ENCODE measurements at places on chromosomes 11 and 22.

- DNase-seq, result no peak
Observed at GRCh38 chr11:77814848-77815247, 5.7 kb downstream of the RSF1 start.

GRCh38 chr22:25362883-25363240 is 143.4 kb downstream of the CRYBB2 start:
- no peak for DNase-seq

DNA sequence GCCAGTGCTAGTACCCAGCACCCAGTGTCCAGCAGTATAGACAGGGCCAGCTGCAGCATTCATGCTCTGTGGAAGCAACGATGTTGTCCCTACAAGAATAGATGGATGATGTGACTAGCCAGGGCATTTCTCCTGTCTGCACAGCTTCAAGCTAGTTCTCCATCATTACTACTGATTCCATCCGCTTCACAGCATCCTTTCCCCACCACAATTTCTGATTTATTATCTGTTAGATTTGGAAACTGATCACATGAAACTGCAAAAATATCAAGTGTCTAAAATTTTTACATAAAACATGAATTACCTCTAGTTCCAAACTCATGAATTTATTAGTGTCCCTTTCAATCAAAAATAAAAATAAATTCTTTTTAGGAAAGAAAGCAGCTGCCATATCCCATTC is 138.9 kb upstream of the POU2AF2 start:
- no peak for DNase-seq

DNA sequence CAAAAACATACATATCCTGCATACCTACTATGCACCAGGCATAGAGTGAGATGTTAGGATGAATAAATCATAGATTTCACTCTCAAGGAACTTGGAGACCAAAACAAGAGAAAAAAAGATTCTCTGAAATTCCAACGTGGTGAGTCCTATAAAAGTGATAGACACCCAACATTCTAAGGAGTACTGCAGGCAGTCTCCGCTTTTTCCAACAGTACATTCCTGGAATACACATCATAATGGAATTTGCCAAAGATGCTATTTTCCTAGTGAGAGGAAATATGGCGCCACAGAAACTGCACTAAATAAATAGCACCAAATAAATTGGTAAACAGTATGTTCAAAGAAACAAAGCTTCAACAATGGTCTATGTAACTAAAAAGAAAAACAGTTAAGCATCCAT is 6.0 kb downstream of the TMEM123 start:
- DNase-seq, result no peak

- no peak for DNase-seq
Observed at GRCh38 chr11:115931548-115932083, 427.4 kb upstream of the CADM1 start.

DNA sequence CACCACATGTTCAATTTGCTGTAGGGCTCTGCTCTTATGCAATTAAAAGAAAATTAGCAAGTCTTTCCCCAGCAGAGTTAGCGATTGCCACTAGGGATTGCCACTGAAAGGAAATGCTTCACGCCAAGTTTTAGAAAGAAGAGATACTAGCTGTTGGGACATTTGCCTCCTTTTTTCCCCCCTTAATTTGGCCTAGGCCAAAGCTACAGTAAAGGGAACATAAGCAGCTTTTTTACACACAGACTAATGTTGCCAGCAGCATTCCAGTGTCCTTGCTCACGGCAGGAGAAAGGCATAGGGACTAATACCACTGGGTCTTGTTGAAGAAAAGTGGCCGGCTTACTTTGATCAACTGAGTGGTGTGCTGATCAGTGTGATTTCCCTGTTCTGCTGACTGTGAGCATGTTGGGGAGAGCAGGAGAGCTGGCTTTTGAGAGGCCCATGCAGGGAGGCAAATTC is 71.2 kb downstream of the PHF21A start:
- DNase-seq, result no peak
